ENCODE measurements at places on chromosomes 1 and 21.

DNA sequence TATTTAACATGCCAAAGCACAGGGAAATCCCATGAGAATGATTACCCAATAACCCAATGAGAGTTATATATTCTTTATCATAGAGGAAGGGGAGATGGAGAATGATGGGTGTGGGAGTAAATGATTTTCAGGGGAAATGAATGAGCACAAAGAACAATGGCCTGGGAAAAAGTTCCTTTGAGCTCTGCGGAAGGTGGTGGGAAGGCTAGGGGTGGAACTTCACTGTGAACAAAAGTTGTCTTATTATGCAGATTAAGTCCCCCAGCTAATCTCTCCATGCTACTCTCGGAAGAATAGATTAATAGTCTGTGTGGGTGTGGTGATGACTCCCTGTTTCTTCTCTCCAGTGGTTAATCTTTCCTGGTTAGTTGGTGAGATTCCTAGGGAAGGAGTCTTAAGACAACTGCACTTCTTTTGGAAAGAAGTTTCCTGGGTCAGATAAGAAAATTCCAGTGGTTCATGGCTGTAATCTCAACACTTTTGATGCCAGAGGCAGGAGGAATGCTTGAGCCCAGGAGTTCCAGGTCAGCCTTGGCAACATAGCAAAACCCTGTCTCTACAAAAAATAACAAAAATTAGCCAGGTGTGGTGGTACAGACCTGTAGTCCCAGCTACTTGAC, 71.6 kb downstream of the DNTTIP2 start:
- DNase-seq: no peak

- peak; percentile 92 for DNase-seq
Measured at GRCh38 chr1:207052911-207053769, at the start of gene PFKFB2. PFKFB2 (plus strand) TSS chr1:207053275; CDS start chr1:207054718, 1,443 bp downstream.

- DNase-seq: no peak
Measured at GRCh38 chr1:227016990-227017389, 76.9 kb downstream of the COQ8A start.

DNA sequence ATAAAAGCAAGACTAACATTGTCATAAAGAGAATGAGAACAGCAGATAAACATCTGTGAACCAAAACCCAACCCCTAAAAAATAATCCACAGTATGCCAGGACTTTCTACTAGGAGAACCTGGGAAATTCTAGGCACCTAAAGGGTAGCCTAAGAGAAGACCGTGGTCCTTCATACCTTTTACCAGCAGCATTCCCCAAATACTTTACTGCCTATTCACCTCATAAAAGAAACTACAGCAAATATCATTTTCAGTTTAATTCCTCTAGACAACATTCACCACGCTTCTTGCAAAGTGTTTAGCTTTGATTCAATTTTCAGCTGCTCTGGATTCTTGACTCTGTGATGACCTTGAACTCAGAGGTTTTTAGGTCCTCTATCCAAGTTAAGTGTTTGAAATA, 1180.7 kb upstream of the B3GALT2 start:
- DNase-seq: no peak

GRCh38 chr1:3061981-3062615, 6.9 kb upstream of the PRDM16 start:
- no peak for DNase-seq

GRCh38 chr1:222777977-222778376, 36.9 kb upstream of the DISP1 start:
- DNase-seq: no peak

GRCh38 chr1:200146100-200146499, 118.6 kb downstream of the NR5A2 start:
- DNase-seq: no peak

DNA sequence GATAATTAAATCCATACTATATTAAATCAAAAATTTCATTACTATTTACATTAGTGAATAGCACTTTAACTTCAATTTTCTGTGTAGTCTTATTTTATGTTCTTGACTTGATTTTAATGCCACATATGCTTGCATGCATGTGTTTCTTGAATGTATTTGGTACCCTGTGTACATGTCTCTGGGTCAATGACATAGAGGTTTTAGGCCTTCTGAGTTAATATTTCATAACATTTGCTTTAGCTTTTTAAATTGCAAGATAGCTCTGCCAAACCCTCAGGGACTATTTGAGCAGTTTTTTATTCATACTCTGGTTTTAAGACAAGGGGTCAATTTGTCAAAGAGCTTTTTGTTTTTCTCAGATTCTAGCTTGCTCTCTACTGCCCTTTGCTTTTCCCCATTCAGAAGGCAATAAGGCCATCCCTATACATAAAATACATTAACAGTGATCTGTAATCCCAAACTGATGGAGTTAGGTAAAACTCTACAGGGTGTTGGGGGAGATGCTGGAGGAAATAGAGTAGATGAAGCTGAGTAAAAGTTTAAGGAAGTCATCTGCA, 5.0 kb downstream of the MLLT11 start:
- DNase-seq: no peak

DNA sequence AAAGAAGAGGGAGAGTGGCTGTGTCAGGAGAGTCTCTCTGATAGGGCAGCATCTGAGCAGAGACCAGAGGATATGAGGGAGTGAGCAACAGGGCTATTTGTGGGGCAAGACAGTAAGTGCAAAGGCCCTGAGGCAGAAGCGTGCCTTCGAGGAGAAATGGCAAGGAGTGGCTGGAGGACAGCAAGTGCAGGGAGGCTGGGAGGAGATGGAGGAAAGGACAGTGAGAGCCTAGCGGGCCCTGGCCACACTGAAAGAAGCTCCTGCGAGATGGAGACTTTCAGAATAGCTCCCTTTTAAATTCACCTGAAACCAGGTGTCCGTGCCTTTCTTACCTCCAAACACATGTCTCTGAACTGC, 25.2 kb downstream of the EXOC8 start:
- DNase-seq: no peak

DNA sequence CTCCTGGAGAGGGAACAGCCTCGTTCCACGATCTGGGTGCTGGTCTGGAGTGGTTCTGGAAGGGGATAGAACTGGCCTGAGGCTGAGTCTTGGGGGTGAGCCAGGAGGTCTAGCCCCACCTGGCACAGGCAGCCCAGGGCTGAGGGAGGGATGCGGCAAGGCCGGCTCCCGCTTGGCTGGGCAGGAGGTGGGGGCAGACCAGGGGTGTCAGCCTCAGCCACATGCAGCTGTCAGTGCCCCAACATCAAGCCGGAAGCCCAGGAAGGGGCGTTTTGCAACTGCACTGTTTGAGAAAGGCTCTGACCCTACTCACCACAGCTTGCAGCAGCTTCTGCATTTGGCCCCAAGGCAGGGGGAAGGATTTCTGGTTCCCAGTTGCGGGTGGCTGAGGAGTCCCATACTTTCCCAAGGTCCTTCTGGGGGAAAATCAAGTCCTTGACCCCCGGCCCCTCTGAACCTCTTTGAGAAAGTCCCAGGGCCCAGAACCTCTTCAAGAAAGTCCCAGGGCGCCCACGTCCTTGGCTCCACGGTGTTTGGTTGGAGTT, 2.0 kb downstream of the EFHD2 start:
- peak; percentile 39 for DNase-seq

GRCh38 chr1:111570781-111571181, 48.8 kb upstream of the RAP1A start:
- peak; percentile 20 for DNase-seq

Data from CD4-positive, alpha-beta T cell treated with Interleukin-6 at 100 ng/mL for 8 hours (primary cell).